Neural crest cell (in vitro differentiated cells): ENCODE measurements at places on chromosomes 6 and 20.

GRCh38 chr6:135630789-135631376 is 133.3 kb upstream of the AHI1 start:
- DNase-seq: no peak

- no peak for DNase-seq
These were observed 151.1 kb upstream of the CST7 start for GRCh38 chr20:24797745-24798655.

DNA sequence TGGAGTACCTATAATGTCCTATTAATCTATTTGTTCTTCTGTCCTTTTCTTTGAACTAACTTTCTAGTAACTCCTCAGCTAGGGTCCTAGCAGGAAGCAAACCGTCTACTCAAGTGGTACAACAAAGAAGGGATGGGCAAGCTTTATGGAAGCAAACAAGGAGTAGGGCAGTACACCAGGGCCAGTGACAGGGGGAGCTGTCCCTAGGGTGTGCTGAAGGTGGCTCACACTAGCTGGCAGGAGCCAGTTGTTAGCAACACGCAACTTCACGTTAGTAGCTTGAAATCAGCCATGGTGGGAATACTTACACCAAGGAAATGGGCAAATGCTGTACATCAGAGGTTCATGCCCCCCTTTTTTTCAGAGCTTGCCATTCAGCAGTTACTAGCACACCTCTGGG is 74.0 kb upstream of the EYA2 start:
- no peak for DNase-seq

DNA sequence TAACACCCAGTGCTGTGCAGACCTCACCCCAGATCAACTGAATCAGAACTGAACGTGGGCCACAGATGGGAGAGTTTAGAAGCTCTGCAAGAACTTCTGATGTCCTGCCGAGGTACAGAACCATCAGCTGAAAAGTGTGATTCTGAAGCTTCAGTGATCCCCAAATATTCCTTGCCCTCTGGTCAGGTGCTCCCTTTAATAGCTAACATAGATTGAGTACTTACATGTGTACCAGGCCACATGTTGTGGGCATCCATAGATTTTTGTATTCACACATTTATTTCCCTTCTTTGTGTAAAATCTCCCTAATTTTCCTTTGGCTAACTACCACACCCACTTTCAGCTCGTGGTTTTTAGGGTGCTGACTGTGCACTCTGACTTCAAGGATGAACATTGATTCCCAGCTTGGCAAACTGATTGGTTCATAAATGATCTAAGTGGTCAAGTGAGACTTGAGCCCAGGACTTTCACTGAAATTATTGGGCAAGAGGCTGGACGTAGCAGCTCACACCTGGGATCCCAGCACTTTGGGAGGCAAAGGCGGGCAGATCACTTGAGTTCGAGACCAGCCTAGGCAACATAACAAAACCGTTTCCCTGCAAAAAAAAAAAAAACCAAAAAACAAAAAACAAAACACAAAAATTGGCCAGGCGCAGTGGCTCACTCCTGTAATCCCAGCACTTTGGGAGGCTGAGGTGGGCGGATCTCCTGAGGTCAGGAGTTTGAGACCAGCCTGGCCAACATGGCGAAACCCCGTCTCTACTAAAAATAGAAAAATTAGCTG is 162.2 kb downstream of the BCAS1 start:
- DNase-seq: no peak

GRCh38 chr6:12608016-12608860 is 108.3 kb upstream of the PHACTR1 start:
- no peak for DNase-seq

- DNase-seq: no peak
These were observed 805.7 kb downstream of the KIF16B start for GRCh38 chr20:15767586-15767985.

GRCh38 chr20:10113746-10114145 is 79.0 kb downstream of the ANKEF1 start:
- DNase-seq: no peak

- no peak for DNase-seq
These were observed 147.9 kb downstream of the TFAP2B start for GRCh38 chr6:50966532-50966931.

- DNase-seq: no peak
These were observed 6.9 kb upstream of the IYD start for GRCh38 chr6:150361876-150362275.

- no peak for DNase-seq
These were observed 407.1 kb upstream of the RUNX2 start for GRCh38 chr6:44920952-44921491.

GRCh38 chr6:4902363-4902762 is 101.5 kb downstream of the RPP40 start:
- no peak for DNase-seq

DNA sequence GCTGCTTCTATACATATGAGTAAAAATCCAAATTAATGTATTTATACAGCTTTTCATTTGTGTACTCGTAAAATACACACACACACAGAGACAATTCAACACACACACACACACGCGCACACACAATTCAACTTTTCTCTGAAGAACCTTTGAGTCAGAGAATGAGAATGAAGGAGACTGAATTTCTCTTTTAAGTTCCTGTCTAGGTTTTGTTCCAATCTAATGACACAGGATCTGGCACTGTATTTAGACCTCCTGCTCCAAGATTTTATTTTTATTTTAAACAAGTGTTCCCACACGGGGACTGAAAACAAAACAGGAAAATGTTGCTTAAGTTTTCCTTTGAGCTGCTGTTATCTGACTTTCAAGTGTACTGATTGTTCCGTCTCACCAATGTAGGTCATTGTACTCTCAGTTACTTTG is 250.8 kb downstream of the LAMA2 start:
- no peak for DNase-seq

DNA sequence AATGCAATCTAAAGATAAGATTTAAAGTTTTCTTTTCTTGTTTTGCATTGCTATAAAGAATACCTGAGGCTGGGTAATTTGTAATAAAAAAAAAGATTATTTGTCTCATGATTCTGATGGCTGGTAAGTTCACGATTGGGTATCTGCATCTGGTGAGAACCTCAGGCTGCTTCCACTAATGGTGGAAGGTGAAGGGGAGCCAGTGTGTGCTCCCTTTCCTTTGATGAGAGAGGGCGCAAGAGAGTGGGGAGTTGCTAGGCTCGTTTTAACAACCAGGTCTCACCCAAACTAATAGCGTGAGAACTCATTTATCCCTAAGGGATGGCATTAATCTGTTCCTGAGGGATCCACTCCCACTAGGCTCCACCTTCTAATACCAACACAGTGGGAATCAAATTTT is 353.2 kb downstream of the BTBD3 start:
- no peak for DNase-seq

DNA sequence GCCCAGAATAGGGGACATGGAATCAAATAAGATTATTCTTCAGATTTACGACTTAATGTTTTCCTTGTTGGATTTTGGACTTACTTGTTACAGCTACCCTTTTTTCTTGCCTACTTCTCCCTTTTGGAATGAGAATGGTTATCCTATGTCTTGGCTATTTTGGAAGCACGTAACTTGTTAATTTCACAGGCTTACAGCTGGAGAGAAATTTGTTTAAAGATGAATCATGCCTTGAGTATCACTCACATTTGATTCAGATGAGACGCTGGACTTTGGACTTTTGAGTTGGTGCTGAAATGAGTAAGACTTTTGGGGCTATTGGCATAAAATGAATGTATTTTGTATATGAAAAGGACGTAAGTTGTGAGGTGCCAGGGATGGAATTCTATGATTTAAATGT is 83.3 kb downstream of the SMPDL3A start:
- DNase-seq: no peak

DNA sequence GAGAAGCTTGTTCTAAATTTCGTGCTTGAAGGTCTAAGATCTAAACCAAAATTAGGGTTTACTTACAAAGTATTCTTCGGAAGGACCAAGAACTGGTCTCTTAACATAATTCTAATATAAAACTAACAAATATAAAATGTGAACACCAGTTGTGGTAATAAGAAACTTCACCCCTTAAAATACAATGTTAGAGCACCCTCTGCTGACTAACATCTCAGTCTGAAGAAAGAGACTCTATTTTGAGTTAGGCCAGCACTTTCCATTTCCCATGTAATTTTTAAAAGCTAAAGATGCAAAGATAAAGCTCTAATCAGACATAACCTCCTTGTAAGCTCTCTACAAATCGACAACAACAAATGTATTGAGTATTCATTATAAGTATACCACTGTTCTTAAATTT is 24.6 kb downstream of the ATG5 start:
- DNase-seq: no peak

- DNase-seq: no peak
These were observed 414.5 kb upstream of the HSF2 start for GRCh38 chr6:121984956-121985355.

DNA sequence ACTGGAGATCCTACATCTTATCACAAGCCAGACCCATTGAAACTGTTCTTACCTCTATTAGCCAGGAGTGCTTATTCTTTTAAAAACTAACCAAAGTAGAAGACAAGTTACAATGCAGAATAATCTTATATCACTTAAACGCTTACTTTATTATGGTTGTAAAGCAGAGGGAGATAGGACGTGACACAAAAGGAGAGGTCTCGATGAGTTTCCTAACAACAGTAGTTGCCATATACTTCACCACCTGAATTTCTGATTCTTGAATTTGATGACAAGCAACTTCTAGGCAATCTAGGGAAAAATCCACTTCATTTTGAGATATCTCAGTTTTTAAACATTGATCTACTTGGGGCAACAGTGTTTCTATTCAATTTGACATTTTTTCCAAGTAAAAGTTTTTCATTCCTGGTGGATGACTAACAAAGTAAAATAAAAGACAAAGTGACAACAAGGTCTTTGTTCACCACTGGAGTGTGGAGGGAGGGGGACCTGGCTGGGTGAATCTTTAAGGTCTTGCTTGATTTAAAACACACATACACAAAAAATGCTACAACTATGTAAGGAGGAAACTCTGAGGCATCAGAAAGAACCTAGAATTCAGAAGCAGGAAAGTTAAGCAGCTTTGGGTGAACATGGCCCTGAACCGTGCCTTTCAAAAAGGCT is 110.9 kb downstream of the SMLR1 start:
- DNase-seq: no peak

GRCh38 chr6:34181908-34182307 is 36.0 kb upstream of the GRM4 start:
- DNase-seq: no peak

DNA sequence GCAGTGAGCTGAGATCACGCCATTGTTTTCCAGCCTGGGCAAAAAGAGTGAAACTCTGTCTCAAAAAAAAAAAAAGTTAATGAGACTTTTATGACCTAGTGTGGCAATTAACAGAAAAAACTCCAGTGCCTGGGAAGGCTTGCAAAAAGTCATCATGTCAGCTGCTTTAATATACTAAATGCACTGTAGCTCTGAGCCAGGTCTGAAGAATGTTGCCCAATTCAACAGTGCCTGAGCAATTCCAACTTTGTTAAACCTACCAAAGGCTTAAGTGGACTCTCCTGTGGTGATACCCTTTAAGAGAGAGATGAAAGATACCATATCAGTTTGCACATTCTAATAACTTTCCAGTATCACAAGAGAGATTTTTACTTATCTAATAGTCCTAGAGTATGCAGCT is 6.5 kb upstream of the ROS1 start:
- no peak for DNase-seq

DNA sequence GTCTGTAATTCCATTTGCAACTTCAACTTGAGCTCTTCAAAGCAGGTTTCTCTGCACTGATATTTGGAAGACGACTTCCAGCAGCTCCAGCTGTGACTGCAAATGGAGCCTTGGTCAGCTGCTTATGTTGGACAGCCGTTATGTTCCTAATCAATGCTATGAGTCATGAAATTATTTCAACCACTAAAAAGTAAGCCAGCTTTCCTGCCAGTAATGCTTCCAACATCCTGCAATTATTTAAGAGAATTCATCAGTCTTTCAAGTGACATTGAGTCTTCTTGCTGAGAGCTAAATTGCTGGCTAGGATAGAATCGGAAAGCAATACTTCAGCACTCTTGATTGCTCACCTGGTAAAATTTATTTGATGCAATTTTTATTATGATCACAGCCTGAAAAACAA is 375.7 kb downstream of the MMUT start:
- no peak for DNase-seq

DNA sequence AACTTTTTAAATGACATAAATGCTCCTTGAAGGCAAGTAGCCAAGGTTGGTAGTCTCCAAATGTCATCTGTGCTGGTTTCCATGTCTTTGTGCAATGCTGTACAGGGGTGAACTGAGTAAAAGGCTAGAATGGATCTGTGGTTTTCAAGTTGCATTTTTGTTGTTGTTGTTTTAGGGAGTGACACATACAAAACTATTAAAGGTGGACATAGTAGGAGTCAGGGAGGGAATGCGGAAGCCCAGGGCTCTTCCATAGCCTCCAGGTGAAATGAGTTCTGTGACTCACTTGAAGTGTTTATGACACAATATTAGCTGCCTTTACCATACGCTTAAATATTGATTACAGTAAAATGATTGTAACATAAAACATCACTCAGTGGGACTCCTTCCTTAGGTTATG is 22.5 kb upstream of the QKI start:
- no peak for DNase-seq

DNA sequence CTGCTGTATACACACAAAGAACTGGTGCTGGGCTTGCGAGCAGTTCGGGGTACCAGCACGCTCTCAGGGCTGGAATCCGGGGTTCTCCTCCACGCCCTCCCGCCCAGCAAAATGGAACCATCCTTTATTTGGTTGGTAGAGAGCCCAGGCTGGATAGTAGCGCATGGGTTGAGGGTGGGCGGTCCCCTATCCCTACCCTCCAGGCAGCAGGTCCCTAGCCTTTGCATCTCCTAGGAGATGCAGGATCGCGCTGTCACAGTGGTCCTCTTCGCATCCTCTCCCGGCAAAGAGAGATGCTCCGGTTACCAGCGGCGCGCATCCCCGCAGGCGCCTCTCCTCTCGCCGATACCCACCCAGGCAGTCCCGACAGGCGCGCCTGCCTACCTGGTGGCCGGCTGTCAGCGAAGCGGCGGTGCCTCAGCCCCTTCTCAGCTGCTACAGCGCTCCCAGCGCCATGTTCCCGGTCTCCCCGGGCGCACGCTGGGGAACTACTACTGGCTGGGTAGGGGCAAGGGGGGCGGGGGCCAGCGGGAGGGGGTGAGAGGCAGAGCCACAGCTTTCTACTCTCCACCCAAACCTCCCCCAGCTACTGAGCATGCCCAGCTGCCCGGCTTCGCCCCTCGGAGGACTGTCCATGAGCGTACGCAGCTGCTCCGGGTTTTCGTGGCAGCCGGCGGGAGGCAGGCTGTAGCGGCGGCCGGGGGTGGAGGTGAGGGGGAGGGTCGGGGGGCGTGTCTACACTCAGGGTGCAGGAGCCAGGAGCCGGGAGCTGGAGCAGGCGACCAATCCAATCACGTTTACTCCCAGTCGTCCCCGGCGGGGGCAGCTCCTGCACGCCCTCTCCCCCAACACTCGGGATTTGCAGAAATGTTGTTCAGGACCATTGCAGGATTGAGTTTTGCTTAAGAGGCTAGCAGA is at the start of gene PAK5:
PAK5 (minus strand) TSS at position 699 of the 918 bp plus-strand sequence. CDS start 194,748 bp downstream, outside the sequence.
- peak; percentile 81 for DNase-seq
